ENCODE measurements at places on chromosomes 11 and 22.

DNA sequence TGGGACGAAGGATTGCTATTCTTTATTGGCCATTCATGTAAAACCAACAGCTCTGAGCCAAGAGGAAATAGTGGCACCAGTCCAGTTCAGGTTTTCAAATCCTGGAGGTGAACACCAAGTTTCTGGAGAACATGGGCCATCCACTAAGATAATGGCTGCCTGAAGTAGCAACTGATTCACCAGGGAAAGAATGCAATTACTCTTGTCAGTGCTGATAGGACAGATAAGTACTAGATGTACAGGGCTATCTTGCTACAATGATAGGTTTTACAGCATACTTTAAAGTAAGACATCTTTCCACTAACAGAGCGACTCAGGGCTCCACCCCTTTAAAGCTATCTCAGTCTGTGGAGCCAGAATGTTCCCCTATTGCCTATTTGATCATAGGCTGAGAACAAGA lies 36.8 kb upstream of the APOA1 start:
- no peak for DNase-seq

- DNase-seq, result no peak
These were observed 56.2 kb downstream of the WNT11 start for GRCh38 chr11:76150141-76150540.

DNA sequence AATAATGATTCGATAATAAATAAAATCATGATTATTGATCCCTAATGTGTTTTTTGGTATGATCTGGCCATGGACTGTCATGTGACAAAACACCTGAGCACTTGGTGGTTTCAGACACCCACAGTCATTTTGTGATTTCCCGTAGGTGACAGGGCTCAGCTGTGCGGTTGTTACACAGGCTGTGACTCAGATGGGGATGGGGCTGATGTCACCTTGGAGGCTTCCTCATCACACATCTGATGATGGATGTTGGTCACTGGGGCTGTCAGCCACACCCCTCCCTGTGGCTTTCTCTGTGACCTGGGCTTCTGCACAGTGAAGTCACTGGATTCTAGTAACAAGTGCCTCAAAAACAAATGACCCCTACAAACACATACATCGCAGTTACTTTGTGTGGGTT lies 995.1 kb downstream of the BRD1 start:
- no peak for DNase-seq

GRCh38 chr22:44776605-44777363 lies 24.4 kb downstream of the ARHGAP8 start:
- DNase-seq, result no peak

DNA sequence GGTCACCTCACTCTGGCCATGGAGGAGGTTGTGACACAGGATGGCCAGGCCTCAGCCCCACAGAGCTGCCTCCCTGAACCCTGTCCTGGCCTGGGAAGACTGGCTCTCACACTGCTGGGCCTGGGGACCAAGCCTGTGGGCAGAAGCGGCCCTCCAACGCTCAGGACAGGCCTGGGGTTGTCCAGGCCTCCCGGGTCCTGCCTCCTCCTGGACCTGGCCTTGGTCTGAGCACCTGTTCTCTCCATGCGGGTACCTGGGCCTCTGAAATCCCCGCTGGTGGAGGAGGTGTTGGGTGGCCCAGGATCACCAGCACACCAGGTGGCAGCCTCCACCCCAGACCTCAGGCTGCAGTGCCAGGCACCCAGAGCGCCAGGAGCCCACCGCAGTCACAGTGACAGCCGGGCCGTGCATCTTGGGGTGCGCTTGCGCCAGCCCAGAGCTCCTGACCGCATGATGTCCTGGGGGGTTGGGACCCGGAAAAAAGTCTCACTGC lies 16.1 kb upstream of the PIM3 start:
- DNase-seq, result no peak

- DNase-seq, result no peak
These were observed 21.3 kb upstream of the PATZ1 start for GRCh38 chr22:31367426-31367825.

DNA sequence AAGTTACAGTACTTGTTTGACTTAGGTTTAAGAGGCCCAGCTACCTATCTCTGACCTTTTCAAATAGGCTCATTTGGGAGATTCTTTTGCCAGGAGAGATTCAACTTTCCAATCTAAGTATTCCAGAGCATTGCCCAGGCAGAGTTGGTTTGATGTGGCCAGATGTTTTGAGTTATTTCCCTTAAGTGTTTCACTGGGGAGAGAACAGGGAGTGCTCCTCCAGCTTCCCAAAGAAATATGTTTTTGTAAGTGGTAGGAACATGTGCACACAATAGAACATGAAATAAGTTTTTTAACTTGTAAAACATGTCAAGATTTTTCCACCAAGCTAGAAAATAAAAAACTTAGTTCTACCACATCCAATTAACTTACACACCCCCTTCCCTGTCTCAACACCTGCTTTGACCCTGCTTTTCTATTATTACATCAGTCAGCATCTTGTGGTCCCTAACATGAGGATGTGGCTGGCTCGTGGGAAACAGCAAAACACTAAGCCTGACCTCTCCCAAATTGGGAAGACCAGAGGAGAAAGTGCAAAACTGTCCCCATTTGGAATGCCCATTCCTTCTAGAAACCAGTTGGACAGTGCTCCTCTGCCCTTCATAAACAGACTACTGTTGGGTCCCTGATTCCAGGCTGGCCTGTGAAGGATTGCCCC lies 70.4 kb upstream of the RASSF10 start:
- DNase-seq, result no peak

DNA sequence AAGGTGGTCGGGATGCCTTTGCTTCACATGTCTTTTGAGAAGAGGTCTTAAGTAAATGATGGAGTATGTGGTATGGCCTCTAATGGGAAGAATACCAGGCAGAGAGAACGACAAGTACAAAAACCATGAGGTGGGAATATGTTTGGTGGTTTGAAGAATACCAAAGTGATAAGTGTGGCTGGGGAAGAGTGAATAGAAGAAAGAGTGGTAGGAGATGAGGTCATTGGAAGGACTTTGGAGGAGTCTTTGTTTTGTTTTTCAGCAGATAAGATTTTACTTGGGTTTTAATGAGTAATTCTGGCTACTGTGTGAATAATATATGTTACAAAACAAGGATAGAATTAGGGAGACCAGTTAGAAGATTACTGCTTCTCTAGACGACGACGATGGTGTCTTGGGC lies 515.4 kb downstream of the RAB38 start:
- DNase-seq, result no peak

GRCh38 chr22:44892243-44892642 lies 117.6 kb downstream of the PHF21B start:
- DNase-seq, result no peak

- no peak for DNase-seq
These were observed 514.9 kb downstream of the BUD13 start for GRCh38 chr11:116257883-116258282.

- no peak for DNase-seq
These were observed 9.3 kb downstream of the CRYBB3 start for GRCh38 chr22:25208743-25209505.

GRCh38 chr11:129861702-129862522 lies 33.5 kb downstream of the NFRKB start:
- DNase-seq, result no peak

GRCh38 chr22:42610186-42610585 lies 4.5 kb downstream of the POLDIP3 start:
- no peak for DNase-seq

DNA sequence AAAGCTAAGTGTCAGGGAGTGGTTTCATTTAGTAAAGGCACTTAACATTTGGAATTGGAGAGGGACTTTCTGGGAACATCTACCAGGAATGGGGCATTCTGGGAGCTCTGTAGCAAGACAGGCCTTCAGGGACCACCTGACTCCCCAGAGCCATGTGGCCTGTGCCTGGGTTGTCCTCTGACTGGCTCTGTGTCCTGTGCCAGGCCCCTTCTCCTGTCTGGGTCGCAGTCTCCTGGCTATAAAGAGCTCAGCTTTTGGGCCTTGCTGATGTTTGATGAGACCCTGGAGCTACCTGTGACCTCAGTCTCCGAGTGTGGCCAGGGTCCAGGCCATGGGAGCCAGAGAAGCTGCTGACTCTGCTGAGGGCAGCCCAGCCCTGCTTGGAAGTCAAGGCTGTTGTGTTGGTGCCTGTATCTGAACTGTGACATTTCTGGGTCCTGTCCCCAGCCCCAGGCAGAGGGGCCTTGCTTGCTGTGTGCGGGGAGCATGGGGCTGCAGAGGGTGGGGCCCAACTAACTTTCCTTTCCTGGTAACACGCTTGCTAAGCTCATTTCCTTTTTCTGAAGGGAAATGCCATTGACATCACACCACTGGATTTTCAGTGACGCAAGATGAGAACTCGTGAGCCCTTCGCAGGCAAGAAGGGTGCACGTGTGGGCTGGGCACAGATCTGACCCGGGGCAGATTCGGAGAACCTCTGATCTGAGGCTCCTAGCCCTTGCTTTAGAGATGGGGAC lies 41.3 kb downstream of the LRRC32 start:
- DNase-seq, result peak; percentile 71

- no peak for DNase-seq
These were observed 96.9 kb upstream of the RTL6 start for GRCh38 chr22:44594951-44595350.

- DNase-seq, result peak; percentile 36
These were observed 19.3 kb downstream of the MTFP1 start for GRCh38 chr22:30444632-30445437.

- DNase-seq, result no peak
These were observed 2.1 kb upstream of the BATF2 start for GRCh38 chr11:64998690-64999431.

GRCh38 chr22:37328017-37328416 lies 45.7 kb downstream of the CYTH4 start:
- DNase-seq, result no peak

DNA sequence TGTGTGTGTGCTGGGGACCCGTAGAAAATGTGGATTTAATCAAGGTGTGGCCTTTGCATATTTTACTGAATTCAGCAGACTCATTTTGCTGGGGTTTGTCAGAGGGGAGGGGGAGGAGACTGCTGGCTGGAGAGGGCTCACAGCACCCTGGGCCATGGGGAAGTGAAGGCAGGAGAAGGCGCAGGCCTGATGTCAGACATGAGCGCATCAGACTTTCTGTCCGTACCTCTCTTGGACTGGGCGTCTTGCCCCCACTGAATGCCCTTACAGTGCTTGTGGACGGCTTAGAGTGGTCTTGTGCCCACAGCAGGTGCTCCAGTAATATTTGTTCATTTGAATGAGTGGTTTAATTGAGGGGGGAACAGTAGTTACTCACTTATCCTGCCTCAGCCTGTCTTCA lies 75.2 kb downstream of the TEAD1 start:
- no peak for DNase-seq
